Activated CD8-positive, alpha-beta memory T cell treated with anti-CD3 and anti-CD28 coated beads for 4 hours (primary cell): ENCODE measurements at places on chromosomes 4 and X.

GRCh38 chrX:86178906-86179305 is 30.7 kb downstream of the DACH2 start:
- DNase-seq: no peak

DNA sequence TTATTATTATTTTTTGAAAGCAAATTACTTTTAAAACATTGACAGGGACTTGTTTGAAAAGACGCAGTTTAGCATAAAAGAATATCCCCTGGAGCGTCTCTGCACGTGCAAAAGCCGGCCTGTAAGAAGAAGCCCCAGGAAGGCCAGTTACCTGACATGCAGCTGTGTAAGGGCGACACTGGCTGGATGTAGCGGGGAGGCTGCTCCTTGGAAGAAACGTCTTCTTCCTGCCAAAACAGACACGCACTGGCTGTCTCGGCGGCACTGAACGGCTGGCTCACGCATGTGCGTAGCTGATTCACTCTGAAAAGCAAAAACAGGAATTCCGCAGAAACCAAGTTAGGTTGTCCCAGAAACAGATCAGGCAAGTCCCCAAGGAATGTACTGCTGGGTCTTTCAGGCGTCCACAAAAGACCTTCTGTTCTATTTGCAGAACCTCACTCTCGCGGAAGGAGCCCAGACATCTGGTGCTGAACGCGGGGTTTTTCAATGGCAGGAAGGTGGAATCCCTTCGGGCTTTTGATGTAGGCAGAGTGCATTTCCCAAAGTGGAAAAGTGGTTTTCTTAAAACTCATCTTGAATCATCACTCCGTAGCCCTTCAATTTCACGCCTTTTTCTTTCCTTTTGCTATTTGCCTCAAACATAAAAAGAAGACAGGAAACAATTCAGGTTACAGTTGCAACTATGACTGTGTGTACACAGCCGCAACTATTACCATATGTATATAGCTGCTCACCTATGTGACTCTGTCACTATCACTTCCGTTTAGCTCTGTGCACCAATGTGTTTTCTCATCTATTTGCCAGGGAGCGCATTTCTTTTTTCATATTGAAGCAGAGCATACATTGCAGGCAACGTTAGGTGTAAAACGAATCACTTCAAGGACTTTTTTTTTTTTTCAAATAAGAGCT is 38.1 kb upstream of the ARSH start:
- DNase-seq: no peak

DNA sequence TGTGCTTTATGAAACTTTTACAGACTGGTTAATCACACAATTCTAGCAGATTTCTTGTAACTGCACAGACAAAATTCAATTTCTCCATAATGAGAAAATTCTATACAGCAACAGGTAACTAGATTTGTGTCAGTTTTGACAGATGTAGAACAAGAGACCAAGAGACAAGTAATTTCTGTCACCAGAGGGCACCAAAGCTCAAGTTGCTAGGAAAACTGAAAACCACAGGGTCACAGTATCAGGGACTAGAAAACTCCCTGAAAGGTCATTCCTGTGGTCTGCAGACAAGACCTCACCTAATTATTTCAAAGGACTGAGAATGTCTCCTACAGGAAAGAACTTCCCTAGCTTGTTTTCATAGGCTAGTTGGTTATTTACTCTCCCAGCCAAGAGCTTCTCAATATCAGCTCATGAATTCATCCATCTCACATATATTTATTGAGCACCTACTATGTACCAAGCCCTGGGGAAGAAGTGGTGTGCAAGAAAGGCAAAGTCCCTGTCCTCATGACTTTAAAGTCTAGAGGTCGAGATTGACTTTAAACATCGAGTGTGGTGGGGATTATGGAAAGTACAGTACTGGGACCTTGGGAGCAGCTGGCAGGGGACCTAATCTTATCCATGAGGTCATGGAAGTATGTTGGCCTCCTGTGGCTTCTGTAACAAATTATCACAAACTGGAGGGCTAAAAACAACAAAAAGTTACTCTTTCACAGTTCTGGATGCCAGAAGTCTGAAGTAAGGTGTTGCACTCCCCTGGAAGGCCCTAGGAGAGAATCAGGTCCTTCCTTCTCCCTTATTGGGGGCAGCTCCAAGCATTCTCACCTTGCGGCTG is 47.8 kb upstream of the SETD7 start:
- DNase-seq: no peak

- DNase-seq: no peak
These were observed 13.9 kb upstream of the SCML2 start for GRCh38 chrX:18368402-18368801.

- DNase-seq: no peak
These were observed 4.5 kb upstream of the C1QTNF7 start for GRCh38 chr4:15423285-15423711.

- DNase-seq: no peak
These were observed 56.2 kb upstream of the CHRDL1 start for GRCh38 chrX:110851780-110852179.
